ENCODE measurements at places on chromosomes 4 and X.

DNA sequence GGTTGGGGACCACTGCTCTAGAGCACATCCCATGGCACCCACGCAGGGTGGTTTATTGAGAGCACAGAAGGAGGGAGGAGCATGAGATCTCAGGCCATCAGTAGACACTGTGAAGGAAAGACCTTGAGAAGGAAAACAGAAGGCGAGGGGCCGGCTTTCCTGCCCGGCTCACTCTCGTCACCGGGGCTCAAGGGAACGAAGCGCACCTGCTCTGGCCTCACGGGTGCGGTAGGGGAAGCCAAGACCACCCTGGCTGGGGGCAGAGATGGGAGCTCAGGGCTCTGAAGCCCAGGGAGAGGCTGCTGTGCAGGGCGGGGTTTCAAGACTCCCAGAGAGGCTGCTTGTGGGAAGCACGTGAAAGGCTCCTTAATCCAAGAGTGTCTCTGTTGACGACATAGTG lies 105.9 kb downstream of the TNIP2 start:
- DNase-seq: no peak

DNA sequence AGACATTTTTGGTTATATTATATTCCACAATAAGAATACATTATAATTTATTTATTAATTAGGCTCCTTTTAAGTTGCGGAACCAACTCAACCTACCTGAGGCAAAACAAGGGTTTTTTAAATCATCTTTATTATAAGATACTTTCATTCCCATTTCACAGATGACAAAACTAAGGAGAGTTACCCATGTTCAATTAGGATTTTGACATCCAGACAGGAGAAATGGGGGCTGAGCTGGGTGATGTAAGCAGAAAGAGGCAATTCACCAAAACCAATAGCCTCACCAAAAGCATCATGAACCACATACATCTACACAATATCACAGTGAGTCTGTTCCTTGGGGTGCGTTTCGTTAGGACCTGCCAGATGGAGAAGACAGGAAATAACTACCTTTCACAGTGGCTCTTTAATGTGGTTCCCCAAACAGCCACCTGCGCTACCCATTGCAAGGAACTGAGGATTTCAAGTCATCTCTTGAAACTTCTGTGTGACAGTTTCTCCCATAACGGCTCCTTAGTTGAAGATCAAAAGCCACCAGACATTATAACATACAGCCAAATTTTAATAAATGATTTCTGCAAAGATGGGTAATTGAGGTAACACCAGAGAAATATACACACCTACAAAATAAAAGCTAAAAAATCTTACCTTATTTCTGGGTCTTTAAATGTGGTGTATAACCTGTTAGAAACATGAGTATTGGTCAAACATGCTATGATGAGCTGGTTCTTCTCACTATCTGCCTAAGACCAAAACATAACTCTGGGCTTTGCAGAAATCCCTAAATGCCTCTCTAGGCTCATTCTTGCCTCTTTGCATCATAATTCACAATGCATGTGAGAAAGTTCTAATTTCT lies 190.6 kb upstream of the LEF1 start:
- no peak for DNase-seq

DNA sequence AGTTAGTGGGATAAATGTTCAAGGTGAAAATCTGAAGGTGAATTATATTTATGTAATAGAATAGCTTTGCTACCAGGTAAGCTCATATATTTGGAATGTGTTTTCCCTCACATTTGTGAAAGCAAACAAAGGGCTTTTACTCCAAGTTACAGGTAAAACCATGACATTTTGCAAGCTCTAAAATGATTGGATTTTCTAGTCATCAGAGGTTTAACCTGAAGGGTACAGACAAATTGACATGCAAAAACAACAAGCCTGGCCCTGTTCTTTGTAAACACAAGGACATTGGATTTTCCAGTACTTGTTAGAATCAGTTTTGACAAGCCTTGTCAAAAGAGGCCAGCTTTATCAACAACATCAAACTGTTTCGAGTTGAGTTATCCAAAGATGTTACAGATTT lies 51.7 kb downstream of the ZFX start:
- DNase-seq: no peak

DNA sequence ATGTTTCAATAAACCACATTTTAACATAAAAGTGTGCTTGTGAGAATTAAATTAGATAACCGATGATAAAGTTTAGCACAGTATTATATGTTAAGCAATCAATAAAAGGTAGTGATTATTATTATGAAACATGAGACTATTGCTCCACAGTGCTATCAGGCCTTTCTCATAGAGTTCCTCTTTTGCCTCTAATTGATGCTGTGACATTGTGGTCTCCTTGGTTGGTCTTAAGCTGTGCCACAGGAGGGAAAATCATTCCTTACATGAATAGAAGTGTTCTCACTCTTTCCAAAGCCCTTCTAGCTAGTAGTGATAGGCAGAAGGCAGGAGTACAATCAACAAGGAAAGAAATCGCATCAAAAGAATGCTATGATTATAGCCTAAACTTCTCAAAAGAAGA lies 9.2 kb upstream of the PDHA2 start:
- DNase-seq: no peak

GRCh38 chr4:39451423-39452023 lies 7.2 kb downstream of the RPL9 start:
- DNase-seq: no peak

GRCh38 chr4:8914461-8915171 lies 43.0 kb upstream of the HMX1 start:
- DNase-seq: no peak

DNA sequence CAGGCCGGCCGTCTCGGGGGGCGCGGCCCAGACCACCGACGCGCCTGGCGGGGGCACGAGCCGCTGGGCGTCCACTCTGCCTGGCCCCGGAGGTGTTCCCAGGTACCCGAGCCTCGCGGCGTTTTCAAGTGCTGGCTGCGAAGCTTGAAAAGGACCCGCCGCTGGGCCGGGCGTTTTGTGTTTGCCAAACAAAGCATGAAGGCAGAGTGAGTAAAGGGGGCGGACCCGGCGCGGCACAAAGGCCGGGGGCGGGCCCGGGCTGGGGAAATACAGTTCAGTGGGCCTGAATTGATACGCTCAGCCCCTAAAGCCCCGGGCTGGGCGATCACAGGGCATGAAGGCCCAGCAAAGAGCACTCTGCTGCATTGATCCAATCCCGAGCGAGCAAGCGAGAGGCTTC lies 65.4 kb downstream of the SOX3 start:
- DNase-seq: no peak

GRCh38 chr4:21628116-21628670 lies 320.4 kb downstream of the KCNIP4 start:
- DNase-seq: no peak

DNA sequence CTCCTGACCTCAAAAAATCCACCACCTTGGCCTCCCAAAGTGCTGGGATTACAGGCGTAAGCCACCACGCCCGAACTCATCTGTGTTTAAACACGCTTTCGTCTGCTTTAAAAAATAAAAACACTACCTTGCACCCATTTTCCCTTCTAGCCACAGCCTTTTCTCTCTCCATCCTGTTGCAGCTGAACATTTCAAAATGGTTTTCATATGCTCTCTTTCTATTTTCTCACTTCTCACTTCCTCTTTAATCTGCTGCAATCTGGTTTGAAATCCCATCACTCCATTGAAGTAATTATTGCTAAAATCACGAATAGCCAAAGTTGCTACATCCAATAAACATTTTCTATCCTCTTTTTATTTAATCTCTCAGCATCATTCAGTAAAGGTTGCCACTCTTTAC lies 70.0 kb downstream of the DCHS2 start:
- DNase-seq: no peak

GRCh38 chr4:72663828-72664227 lies 94.8 kb upstream of the ADAMTS3 start:
- DNase-seq: no peak

DNA sequence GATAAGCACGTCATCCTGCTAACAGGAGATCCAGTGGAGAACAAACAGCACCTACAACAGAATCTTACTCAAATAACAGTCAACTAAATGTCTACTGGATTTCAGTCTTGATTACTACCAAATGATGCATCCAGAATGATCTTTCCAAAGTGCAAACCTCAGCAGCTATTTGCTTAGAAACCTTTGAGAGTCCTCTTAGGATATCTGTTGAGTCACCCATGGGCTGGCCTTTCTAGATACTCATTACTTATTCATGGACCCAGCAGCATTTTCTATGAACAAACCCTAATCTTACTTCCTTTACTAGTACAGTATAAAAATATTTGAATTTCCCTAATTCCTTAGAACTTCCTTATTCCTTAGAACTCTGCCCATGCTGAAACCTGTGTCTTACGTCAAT lies 118.5 kb upstream of the PABPC4L start:
- no peak for DNase-seq
